ENCODE measurements at places on chromosomes 1 and 21.

DNA sequence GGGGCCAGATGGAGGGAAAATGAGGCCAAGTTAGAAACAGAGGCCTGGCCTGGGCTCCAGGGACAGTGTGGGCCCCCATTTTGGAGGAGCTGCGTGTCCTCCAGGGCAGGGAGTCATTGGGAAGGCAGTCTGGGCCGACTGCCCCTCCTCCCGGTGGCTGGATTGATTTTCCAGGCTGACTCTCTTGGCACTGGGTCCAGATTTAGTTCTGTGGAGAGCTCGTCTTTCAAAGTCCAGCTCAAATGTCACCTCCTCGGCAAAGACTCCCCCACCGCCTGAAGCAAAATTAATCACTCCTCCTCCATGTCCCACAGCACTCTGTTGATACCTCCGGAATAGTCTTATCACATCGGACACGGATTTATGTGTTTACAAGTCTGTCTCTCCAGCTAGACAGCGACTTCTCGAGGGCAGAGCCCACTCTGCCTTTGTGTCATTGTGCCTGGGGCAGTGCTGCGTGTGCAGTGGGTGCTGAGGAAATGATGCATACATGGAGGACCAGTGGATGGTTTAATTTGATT lies 175.1 kb downstream of the CAMTA1 start:
- no peak for DNase-seq

DNA sequence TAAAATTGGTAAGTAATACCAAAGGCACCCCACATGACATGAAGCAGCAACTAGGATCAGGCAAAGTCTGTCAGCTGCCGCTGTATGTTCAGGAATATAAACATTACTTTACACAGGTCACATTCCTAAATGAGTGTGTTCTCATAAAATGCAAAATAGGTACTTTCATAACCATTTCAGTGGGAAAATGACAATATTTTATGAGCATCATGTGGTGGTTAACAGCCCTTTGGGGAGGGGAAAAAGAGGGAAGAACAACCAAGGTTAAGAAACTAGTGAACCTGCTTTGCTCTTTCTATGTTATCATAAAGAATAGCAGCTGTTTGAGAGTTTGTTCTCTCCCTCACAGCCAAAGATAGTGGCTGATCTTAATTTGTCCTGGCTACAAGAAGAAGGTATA lies 105.4 kb upstream of the LBR start:
- DNase-seq, result no peak

DNA sequence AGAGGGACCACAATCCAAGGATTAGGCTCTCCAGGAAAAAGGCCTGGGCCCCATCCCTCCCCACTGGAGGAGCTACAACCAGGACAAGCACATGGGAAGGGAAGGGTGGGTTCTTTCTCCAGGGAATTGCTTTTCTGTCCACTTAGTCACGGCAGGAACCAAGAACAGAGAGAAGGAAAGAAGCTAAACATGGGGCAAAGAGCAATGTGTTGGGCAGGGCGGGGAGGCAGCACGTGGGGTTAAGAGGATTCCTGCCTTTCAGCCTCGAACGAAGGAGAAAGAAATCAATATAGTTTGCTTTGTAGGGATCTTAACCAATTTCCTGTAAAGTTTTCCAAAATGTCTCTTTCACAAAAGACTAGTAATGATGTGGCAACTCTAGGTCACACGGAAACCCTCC lies 21.7 kb downstream of the ERI3 start:
- DNase-seq, result no peak

DNA sequence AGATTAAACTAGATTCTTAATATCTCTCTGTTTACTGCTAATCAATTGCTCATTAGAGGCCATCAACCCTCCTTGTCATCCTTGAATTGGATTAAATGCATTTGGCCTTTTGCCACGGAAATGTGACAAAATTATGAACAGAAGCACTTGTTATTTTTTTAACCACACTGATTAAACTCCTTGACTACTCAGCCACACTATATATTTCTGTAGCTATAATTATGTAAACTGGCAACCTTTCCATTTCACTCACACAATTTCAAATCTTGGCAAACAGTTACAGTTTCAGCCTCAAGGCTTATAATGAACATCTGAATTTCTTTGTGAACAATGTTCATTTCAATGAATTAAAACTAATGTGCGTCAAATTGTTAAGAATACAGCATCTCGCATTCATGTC lies 10.1 kb downstream of the ADAMTS5 start:
- no peak for DNase-seq

- DNase-seq, result no peak
Measured at GRCh38 chr21:28066076-28066475, 926.6 kb downstream of the LTN1 start.

DNA sequence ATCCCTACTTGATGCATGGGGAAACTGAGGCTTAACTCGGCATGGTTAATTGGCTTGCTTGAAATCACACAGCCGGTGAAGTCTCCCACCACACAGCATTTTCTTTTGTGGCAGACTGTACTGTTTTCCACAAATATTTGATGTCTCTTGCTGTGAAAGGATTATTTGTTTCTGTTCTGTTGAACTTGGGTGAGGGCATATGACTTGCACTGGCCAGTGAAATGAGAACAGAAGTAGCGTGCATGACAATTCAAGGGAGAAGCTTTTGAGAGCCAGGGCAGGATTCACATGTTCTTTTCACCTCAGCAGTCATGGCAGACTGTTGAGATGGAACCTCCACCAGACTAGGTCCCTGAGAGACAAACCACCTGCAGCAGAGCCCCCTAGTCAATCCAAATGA lies 11.7 kb upstream of the AK2 start:
- no peak for DNase-seq

All from GM04503 (cell line).